ENCODE measurements at places on chromosomes 2 and 18. TPM values are rescaled to one million over a fixed set of nuclear protein-coding genes. Genes with fewer than 3 reads are reported as not detected.

DNA sequence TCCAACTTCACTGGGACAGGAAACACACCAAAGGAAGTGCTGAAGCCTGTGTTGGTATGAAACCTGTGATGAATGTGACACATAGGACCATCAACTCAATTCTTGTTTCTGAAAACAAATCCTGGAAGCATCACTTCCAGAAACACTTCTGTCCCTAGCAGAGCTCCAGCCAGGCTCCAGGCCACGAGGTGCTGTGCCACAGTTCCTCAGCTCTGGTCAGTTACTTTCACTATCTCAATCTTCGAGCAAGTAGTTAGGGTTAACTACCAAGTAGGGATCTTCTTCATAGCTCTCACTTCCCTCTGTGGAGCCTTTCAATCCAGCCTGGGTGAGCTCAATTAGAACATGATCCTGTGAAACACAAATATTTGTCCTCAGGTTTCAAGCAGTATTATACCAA, 3.6 kb upstream of the LCT start:
- DNase-seq: no peak

DNA sequence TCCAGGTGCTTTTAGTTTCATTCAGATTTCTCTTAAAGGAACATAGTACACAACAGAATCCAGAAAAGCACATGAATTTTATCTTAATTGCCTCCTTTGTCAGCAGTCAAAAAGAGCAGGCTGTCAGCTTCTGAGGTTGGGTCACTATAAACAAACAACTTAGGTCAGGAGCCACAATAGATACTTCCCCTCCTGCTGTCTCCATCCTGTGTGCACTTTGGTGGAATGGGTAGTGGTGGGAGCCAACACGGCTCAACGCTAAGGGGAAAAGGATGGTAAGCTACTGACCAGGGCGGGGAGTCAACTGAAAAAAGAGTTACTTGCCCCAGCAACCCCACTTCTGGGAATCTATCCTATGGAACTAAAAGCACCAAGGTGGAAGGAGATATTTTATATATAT, 121.9 kb downstream of the PAX3 start:
- no peak for DNase-seq

CDH20 gene
- total RNA-seq: 0.28 TPM

DNA sequence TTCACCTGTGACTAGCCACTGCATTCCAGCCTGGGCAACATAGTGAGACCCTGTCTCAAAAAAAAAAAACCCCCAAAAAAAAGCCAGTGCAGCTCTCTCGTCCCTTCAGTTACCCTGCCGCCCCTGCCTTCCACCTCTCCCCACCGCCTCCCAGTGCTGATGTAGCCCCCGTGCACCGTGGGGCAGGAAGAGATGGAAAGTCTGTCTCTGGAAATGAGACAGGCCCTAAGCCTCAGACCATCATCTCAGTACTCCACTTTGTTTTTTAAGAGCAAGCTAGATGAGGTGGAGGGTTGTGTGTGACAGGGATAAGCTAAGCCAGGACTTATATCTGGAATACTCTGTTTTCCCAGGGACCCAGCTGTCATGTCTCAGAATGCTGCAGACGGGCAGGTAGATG, 32.0 kb downstream of the MERTK start:
- no peak for DNase-seq

- DNase-seq: no peak
Measured at GRCh38 chr18:22172120-22172582, 2.8 kb downstream of the GATA6 start.

DPYSL5 gene
- total RNA-seq: 1.2 TPM

GRCh38 chr18:33277431-33277830, 163.1 kb downstream of the CCDC178 start:
- no peak for DNase-seq

CNNM4 gene
- total RNA-seq: 9.2 TPM

GRCh38 chr2:200677721-200678532, 92.1 kb downstream of the AOX1 start:
- no peak for DNase-seq

SP140L gene
- total RNA-seq: 3.6 TPM

TDRD15 gene
- total RNA-seq: 1.9 TPM

CPO gene
- not detected for total RNA-seq

DNA sequence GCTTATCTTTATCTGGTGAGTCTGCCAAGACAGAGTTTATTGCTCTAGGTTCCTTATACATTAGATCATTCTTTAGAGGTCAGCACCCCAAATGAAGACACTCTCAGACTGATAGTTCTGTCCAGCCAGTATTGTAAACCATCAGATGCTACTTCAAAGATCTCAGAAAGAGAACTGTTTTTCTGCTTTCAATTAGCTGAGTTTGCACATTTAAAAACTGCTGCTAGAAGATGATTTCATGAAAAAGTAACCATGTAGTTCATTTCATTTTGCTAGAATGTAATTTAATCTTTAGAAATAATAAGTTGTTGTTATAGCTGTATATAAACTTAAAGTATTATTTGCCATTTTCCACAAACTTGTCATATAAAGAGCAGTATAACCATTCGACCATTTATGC, 344.5 kb upstream of the ATP5MC3 start:
- DNase-seq: no peak

- no peak for DNase-seq
Measured at GRCh38 chr2:39741871-39742270, 37.2 kb downstream of the THUMPD2 start.

ATP6V1C2 gene
- 0.41 TPM for total RNA-seq

- DNase-seq: no peak
Measured at GRCh38 chr2:14601156-14601770, 31.3 kb upstream of the LRATD1 start.

Measured in prostate gland (tissue), 2 donors.